Spinal cord (tissue), 10 donors: ENCODE measurements at places on chromosomes 12 and 14.
A peak's percentile ranks its signal among the peaks of the same experiment; 100 is the strongest.

- no peak for DNase-seq
- peaks cover 10% of the 10 kb centered on the region for H3K4me1 ChIP-seq
- no peak overlapping the region for H3K27ac ChIP-seq
- no peaks in the 10 kb centered on the region for H3K36me3 ChIP-seq
- H3K27me3 ChIP-seq: peaks cover 27% of the 10 kb centered on the region
These were observed 2.5 kb downstream of the LGALS3 start for GRCh38 chr14:55131370-55132137.

- DNase-seq: no peak
- H3K36me3 ChIP-seq: peaks cover 27% of the 10 kb centered on the region
- peaks cover 4% of the 10 kb centered on the region for H3K4me1 ChIP-seq
- no peaks in the 10 kb centered on the region for H3K27me3 ChIP-seq
- H3K4me3 ChIP-seq: no peak overlapping the region
These were observed 124.4 kb upstream of the RTL1 start for GRCh38 chr14:101027966-101028365.

GRCh38 chr14:63297372-63298063 is 21.2 kb downstream of the GPHB5 start:
- DNase-seq: no peak
- H3K36me3 ChIP-seq: no peaks in the 10 kb centered on the region
- no peak overlapping the region for H3K27ac ChIP-seq
- H3K4me1 ChIP-seq: peaks cover 15% of the 10 kb centered on the region

GRCh38 chr12:112153893-112154219 is 28.5 kb downstream of the TRAFD1 start:
- H3K27ac ChIP-seq: no peak overlapping the region
- no peak for DNase-seq
- H3K27me3 ChIP-seq: no peaks in the 10 kb centered on the region
- H3K4me3 ChIP-seq: no peak overlapping the region

DNA sequence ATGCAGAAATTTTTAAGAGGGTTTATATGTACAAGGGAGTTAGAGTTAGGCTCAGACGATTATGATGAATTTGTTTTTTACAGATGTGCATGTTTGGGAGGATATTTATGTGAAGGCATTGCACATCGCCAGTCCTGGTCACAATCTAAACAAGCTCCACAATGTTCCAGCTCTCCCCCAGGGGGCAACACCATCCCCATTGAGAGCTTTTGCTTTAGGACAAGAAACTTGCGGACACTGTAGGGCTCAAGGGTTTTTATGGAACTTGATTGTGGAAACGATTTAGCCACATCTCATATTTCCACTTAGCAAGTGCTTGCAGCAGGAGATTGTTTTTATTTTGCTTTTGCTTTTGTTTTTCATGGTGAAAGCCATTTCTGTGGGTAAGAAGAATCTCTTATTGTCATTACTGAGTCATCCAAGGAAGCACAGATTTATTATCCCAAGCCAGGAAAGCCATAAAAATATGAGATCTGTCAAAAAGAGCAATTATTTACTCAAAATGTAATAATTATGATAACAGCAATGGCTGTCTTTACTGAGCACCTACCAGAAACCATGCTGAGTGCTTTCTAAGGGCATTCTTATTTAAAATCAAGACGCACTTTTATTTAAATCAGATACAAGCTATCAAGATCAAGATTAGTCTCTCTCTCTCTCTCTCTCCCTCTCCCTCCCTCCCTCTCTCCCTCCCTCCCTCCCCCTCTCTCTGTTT is 276.7 kb upstream of the SRRM4 start:
- H3K36me3 ChIP-seq: no peaks in the 10 kb centered on the region
- H3K4me1 ChIP-seq: no peaks in the 10 kb centered on the region
- H3K4me3 ChIP-seq: no peak overlapping the region
- peak; percentile 28 for DNase-seq

GRCh38 chr12:24864796-24865125 is 84.1 kb downstream of the BCAT1 start:
- no peaks in the 10 kb centered on the region for H3K27me3 ChIP-seq
- H3K4me3 ChIP-seq: no peak overlapping the region
- peaks cover 8% of the 10 kb centered on the region for H3K36me3 ChIP-seq
- no peak overlapping the region for H3K27ac ChIP-seq

DNA sequence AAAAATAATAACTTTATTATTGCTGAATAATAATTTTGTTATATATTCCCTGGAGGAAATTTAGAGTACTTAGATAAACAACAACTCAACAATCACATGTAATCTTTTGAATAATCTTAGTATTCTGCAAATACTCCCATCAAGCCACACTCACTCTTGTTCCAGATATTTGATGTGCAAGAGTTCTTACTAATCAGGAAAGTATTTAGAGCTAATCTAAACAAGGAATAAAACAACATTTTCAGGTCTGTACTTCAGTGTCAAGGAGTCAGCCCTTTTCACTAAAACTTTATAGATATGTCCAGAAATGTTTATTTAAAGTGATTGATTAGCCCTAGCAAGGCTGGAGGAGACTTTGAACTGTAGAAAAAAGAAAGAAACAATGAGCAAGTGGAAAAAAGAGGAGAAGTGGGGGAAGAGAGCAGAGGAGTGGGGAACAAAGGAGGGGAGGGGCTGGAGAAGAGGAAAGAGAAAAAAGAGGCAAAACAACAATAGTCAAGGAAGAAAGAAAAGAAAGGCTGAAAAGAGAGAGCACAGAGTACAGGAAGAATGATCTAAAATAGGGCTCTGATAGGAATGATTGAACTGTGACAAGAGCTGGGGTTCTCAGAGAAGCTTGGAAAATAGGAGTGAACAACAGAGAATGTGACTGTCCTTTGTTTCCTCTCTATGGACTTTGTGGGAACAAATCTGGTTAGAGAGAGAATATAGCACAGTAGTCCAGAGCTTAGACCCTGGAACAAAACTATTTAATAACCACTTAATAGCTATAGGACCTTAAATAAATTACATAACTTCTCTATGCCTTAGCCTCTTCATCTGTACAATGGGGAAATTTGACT is 238.7 kb downstream of the AKAP6 start:
- no peaks in the 10 kb centered on the region for H3K36me3 ChIP-seq
- peaks cover 3% of the 10 kb centered on the region for H3K4me1 ChIP-seq
- DNase-seq: no peak
- no peaks in the 10 kb centered on the region for H3K27me3 ChIP-seq
- no peak overlapping the region for H3K27ac ChIP-seq

GRCh38 chr12:120361506-120362208 is 7.3 kb downstream of the MSI1 start:
- H3K4me3 ChIP-seq: peak overlapping the region; percentile 38
- H3K4me1 ChIP-seq: peaks cover 75% of the 10 kb centered on the region
- H3K27me3 ChIP-seq: no peaks in the 10 kb centered on the region
- DNase-seq: peak; percentile 98
- H3K27ac ChIP-seq: peak overlapping the region; percentile 93
- H3K36me3 ChIP-seq: peaks cover 76% of the 10 kb centered on the region

- no peaks in the 10 kb centered on the region for H3K36me3 ChIP-seq
- no peaks in the 10 kb centered on the region for H3K27me3 ChIP-seq
- no peak overlapping the region for H3K27ac ChIP-seq
- no peak overlapping the region for H3K4me3 ChIP-seq
- DNase-seq: no peak
These were observed 213.5 kb upstream of the SLC38A2 start for GRCh38 chr12:46585854-46586621.

DNA sequence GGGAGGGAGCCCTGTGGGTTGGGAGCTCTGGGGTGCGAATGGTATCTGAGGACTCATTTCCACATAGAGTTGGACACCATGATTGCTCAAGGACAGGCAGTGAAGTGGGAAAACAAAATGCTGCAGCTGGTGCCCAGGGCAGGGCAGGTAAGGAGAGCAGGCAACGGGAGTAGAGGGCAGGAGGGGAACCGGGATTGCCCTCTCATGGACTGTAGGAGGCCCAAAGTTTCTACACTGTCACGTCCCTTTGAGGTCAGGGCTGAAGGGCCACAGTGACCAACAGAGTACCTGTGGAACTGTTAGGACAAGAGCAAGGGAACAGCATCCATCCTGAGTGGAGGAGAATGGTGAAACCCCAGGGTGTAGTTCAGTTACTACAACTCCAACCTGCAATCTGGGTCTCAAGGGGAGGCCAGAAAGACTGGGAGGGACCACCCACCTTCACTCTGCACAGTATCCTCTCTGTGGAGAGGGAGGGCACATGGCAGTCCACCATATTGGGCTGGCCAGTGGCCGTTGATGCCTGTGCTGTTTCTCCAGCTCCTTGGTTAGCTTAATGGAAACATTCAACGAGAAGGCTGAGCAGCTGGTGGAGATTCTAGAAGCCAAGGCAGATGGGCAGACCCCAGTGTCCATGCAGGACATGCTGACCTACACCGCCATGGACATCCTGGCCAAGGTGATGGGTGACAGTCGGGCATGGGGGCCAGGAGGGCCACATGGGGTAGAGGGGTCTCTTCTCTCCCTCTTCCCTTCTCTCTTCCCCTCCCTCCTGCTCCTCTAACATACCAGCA is 22.2 kb downstream of the CYP46A1 start:
- no peaks in the 10 kb centered on the region for H3K27me3 ChIP-seq
- H3K36me3 ChIP-seq: peaks cover 19% of the 10 kb centered on the region
- H3K27ac ChIP-seq: no peak overlapping the region

DNA sequence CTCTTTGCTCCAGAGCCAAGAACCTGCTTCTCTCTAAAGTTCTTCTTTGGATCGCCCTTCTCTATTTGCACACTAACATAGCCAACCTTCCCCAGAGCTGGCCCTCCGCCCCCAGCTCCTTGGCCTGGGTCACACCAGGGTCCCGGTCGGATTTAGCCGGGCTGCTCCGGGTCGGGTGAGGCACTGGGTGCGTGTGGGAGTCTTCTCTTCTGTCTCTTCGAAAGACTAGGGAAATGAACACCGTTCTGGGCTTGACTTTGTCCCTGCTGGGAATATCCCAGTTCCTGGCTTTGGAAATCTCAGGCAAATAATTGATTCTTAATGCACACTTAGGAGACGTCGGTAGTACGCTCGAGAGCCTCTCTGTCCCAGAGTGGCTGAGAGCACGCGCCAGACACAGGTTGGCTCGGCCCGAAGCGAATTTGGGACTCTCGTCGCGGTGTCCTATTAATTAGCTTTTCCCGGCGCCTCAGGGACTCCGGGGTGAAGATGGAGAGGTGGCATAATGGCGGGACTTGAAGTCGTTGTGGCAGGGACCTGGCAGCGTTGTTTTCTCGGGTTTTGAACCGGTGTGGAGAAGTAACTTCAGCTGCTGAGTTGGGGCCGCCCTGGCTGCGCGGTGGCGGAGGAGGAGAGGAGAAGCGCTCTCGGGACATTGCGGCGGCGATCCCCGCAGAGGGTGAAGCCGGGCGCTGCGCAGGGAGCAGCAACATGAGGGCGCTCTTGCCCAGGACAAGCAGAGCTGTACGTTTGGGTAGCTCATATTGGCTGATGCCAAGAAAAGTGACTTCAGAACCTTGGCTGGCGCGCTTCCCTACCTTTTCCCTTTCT is 7.5 kb downstream of the FOXG1 start:
- DNase-seq: no peak
- H3K4me1 ChIP-seq: peaks cover 11% of the 10 kb centered on the region
- peaks cover 95% of the 10 kb centered on the region for H3K27me3 ChIP-seq
- H3K4me3 ChIP-seq: no peak overlapping the region
- no peak overlapping the region for H3K27ac ChIP-seq
- H3K36me3 ChIP-seq: no peaks in the 10 kb centered on the region

GRCh38 chr12:25797949-25798348 is 160.5 kb upstream of the RASSF8 start:
- no peaks in the 10 kb centered on the region for H3K36me3 ChIP-seq
- H3K27ac ChIP-seq: no peak overlapping the region
- no peaks in the 10 kb centered on the region for H3K27me3 ChIP-seq
- H3K4me1 ChIP-seq: no peaks in the 10 kb centered on the region
- no peak overlapping the region for H3K4me3 ChIP-seq

DNA sequence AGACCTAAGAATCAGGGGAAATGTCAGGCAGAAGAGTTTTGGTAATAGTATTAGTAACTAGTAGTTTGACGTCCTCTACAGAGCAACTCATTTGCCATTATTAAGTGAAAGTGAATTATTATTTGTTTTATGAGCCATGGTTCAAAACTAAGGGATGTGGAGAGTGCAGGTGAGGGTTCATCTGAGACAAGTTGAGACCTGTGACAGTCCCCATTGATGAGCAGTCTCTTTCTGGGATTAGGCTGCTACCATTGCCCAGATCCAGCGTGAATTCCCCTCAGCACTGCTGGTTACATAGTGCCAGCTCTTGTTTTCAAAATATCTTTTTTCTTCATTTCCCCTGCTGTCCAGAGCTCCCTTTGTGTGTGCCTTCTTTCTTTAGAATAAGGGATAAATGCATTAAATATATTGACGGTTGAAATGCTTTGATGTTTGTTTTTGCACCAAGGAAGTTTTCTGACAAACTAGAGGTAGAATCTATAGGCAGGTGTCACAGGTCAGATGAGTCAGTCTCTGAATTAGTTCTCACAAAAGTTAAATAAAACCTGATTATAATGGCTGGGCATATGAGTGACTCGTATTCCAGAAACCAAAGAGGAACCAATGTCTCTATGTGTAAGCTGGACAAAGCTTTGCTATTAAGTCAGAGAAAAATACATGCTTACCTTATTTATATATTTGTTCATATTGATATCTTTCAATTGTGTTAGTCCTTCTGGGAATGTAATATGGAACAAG is 381.4 kb downstream of the TMEM117 start:
- H3K4me3 ChIP-seq: no peak overlapping the region
- H3K36me3 ChIP-seq: no peaks in the 10 kb centered on the region
- H3K27me3 ChIP-seq: no peaks in the 10 kb centered on the region
- no peak for DNase-seq
- H3K27ac ChIP-seq: no peak overlapping the region
- no peaks in the 10 kb centered on the region for H3K4me1 ChIP-seq

DNA sequence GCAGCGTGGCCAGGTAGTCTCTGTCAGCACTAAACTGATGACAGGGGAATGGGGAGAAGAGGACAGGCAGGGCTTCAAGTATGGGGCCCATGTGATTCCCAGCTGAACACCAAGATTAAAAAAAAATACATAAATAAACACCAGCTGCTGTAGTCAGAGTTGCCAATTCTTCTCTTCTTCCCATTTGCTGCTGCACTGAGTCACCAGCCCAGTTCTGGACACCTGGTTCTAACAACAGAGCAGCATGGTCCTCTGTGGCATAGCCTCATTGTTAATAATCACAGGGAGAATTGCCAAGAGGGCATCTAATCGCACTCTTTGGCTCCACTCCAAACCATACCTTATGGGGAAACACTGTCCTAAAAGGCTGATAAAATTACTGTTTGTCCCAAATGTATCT is 15.1 kb downstream of the PPM1H start:
- H3K27ac ChIP-seq: no peak overlapping the region
- H3K36me3 ChIP-seq: no peaks in the 10 kb centered on the region
- no peak overlapping the region for H3K4me3 ChIP-seq
- H3K4me1 ChIP-seq: peaks cover 6% of the 10 kb centered on the region

GRCh38 chr12:91913124-91913523 is 232.5 kb downstream of the BTG1 start:
- no peak overlapping the region for H3K27ac ChIP-seq
- no peaks in the 10 kb centered on the region for H3K4me1 ChIP-seq
- no peaks in the 10 kb centered on the region for H3K36me3 ChIP-seq
- no peak overlapping the region for H3K4me3 ChIP-seq
- DNase-seq: no peak
- no peaks in the 10 kb centered on the region for H3K27me3 ChIP-seq
